ENCODE measurements at places on chromosomes 4 and X.
A peak's percentile ranks its signal among the peaks of the same experiment; 100 is the strongest.

DNA sequence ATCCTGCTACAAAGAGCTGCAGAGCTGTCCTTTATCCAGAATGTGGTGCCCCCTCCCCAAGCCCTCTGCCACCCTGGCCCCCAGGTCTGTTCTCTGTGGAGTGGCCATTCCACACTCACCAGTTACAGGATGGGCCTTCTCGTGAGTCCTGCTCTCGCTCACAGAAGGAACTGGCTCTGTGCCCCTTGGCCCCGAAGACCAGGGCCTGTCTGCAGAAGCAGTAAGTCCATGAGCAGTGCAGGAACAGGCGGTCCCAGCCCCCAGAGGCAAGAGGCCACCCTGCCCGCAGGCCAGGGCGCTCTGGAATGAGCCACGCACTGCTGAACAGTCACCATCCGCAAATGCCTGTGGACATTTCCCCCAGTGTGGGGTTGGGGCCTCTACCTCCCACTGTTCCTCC, 92.2 kb downstream of the DCTD start:
- DNase-seq, result no peak

DNA sequence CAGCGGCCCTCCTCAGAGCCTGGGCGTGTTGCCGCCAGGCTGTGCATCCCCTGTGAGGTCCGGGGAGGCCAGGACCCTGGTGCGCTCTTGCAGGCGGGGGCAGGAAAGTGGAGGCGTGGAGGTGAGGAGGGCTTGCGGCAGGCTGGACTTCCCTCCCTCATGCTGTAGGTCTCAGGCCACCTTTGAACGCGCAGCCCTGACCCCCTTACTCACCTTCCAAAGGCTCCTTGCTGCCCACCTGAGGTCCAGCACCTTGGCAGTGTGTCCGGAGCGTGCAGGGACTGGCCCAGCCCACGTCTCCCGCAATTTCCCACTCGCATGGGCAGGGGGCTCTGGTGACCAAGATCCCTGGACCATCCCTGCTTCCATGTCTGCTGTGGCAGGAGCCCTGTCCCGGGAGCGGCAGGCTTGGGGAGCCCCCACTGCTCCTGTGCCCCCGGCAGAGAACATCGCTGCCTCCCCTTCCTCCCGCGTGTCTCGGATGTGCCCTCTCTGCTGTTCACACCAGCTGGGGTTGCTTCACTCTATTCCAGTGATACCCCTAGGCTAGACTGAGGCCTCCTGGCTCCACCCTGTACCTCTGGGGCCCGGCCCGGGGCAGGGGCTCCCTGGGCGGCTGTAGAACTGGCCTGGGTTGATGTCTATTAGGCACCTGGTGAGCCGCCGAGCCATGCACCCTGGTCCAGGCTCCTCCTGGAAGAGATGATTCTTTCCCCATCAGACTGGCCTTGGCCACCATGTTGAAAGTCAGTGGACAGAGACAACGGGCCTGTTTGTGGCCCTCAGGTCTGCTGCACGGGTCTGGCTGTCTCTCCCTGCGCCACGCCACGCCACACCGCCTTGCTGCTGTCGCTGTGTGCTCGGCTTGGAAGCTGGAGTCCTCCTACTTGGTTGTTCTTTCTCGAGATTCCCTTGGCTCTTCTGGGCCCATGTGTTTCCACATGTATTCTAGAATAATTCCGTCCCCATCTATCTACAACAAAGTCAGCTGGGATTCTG, 95.4 kb upstream of the ADRA2C start:
- DNase-seq, result no peak

- no peak for DNase-seq
These were observed 840 bp downstream of the GUF1 start for GRCh38 chr4:44679060-44679459.

GRCh38 chr4:168685136-168685809, 188.4 kb downstream of the PALLD start:
- no peak for DNase-seq

DNA sequence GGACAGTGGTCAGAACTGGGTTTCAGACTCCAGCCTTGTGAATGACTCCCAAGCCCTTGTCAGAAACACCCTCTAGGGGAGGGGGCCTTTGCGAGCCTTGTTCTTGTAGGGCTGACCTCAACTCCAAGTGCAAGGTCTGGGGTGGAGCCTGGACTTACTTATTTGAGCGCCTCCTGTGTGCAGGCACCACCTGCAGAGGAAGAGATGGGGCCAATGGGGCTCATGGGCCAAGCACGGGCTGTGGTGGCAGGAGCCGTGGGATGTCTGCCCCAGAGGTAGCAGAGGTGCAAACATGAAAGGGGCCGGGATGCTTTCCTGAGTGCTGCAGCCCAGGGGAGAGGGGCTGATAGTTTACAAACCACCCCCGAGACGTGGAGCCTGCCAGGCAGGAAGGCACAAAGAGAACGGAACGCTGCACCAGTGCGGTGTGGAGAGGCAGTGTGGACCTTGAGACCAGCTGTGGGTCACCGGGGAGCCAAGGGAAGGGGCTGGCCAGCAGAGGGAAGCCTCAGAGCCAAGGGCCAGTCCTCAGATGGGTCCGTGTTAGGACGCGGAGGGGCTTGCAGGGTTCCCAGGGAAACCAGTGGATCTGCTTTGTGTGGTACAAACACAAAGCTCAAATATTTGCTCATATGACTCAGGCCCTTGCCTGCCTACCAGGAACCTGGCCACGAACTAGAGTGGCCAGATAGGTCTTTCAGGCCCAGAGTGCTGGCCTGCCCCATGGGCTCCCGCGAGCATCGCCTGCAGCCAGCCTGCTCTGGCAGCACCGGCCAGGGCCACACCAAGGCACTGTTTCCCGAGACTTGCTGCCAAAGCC, 8.7 kb upstream of the TADA2B start:
- no peak for DNase-seq

DNA sequence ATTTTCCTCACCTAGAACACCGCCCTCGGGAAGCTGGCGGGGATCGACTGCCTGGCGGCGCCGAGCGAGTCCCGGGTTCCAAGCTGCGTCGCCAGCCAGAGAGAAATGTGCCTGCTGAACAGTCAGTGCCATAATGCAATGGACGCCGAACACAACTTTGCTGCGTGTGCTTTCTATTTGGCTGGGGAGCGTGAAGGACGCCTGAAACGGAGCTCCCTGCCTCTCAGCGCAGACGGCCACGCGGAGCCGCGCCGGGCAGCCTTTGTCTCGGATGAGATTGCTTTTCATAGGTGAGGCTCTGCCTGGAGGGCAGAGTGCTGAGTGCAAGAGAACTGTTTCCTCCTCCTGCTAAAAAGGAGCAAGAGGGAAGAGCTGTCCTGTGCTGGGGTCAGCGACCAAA, 107.7 kb upstream of the BCOR start:
- DNase-seq, result no peak

GRCh38 chr4:57184378-57185029, 74.3 kb upstream of the IGFBP7 start:
- no peak for DNase-seq

GRCh38 chrX:69097451-69098236, 67.6 kb downstream of the PJA1 start:
- DNase-seq, result no peak

DNA sequence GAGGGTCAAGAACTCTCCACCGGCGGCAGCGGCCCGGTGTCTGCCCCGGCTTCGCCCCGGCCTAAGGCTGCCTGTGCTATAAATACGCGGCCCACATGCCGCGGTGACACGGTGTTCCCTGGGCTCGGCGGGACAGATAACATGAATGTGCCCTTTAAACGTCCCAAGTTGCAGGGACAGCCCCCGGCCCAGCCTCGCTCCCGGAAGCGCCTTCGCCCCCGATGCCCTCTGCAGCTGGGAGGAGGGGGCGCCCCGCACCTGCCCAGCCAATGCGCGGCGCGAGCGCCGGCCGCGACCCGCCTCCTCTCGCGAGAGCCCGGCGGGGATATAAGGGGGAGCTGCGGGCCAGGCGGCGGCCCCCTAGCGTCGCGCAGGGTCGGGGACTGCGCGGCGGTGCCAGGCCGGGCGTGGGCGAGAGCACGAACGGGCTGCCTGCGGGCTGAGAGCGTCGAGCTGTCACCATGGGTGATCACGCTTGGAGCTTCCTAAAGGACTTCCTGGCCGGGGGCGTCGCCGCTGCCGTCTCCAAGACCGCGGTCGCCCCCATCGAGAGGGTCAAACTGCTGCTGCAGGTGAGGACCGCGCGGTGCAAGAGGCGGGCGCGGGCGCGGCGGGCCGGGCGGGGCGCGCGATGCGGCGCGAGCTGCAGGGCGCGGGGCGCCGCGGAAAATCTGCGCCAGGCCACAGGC, at the start of gene SLC25A4:
Gene SLC25A4, plus strand, starts transcription at position 355 of the 689 bp plus-strand sequence. Its CDS starts 107 bp downstream, at position 462.
- peak; percentile 92 for DNase-seq

GRCh38 chr4:77854431-77855111, 8.1 kb upstream of the MRPL1 start:
- DNase-seq, result peak; percentile 24

GRCh38 chrX:30488092-30488491, 89.5 kb downstream of the TASL start:
- DNase-seq, result no peak

GRCh38 chr4:7774301-7775294, 165.1 kb downstream of the AFAP1 start:
- DNase-seq, result no peak

DNA sequence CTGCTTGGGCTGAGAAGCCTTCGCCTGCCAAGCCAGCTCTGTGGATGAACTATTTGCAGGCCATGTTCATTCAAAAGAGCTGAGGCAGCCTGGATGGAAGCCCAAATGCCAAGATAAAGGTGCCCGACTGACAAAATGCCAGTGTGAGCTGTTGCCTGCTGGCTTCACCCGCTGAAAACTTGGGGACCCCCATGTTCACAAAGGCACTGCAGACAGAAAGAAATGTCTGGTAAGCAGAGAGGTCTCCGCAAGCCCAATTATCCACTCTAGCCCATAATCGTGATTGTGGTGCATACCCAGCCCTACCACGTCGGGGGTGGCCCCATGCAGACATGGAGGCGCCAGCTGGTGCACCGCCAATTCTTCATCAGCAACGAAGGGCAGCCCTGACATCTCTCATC, 13.0 kb upstream of the SMIM20 start:
- no peak for DNase-seq

- DNase-seq, result no peak
These were observed 54.0 kb upstream of the FAM120C start for GRCh38 chrX:54237014-54237413.

- DNase-seq, result no peak
These were observed at the start of gene RTL3 for GRCh38 chrX:78658845-78659744. RTL3 (minus strand) TSS chrX:78659328; CDS start chrX:78658420, 908 bp downstream.

DNA sequence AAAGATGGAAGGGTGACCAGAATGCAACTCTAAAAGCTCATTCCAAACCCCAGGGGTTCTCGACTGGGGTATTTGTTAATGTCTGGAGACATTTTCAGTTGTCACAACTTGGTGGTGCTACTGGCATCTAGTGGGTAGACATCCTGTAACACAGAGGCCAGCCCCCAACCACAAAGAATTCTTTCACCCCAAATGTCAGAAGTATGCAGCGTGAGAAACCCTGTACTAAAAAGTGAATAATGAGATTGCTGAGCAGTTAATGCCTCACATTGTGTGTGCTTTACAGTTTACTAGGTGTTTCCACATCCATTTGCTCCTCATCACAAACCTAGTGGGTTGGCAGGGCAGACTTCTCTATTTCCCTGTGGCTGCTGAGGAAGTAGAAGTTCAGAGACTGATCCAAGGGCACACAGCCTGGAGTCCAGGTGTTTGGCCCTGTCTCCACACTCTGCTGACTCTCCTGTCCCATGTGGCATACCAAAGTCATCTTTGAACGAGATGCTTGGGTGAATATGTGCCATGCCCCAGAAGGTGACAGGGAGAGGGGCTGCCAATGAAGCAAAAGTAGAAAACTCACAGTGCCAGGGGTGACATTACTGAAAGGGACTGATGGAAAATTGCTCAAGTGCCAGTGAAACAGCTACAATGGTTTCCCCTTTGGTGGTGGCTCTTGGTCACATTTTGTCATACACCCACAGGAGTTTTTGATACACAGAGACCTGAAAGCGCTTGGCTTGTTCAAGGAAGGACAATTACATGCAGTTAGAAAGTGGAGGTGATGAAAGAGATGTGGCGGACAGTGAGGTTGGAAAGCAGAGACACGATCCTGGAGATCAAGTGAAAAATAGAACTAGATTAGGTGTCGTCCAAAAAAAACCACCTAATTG, 10.1 kb upstream of the TMEM154 start:
- no peak for DNase-seq
